ENCODE measurements at places on chromosomes 2 and 18.

GRCh38 chr2:6876309-6876708, 1.3 kb upstream of the RSAD2 start:
- no peak for DNase-seq

- no peak for DNase-seq
Measured at GRCh38 chr2:159968279-159968900, 94.0 kb downstream of the PLA2R1 start.

- DNase-seq, result no peak
Measured at GRCh38 chr2:16553226-16553625, 112.4 kb downstream of the CYRIA start.

DNA sequence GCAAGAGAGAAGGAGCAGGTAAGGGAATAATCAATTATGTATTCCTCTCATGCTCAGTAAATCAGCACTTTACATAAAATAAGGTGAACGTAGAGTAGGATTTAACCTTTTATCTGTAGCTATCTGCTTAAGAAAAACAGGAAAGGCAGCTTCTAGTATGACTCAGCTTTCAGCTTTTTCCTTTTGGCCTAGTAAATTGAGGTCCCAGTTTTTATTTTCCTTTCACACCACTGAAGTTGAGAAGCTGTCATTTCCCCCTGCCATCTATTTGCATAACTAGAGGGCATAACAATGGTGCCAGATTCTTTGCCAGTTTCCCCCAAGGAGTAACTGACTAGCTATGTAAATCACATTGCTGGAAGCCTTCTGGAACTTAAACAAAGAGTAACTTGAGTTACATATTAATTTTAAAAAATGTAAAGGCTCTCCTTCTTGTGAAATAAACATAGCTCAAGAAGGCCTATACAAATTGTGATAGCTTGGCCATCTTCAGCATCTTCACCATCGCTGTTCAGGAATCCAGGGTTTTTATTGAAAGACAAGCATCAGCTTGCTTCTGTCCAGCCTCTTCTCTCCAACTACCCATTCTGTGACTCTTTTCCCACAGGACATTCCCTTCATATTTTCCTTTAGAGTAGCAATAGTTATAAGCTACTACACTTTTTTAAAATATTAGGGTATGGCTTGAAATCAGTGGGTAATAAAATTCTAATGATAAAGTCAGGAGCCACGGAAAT, 97.0 kb downstream of the KYNU start:
- no peak for DNase-seq

GRCh38 chr2:163852616-163853015, 116.8 kb upstream of the FIGN start:
- no peak for DNase-seq

DNA sequence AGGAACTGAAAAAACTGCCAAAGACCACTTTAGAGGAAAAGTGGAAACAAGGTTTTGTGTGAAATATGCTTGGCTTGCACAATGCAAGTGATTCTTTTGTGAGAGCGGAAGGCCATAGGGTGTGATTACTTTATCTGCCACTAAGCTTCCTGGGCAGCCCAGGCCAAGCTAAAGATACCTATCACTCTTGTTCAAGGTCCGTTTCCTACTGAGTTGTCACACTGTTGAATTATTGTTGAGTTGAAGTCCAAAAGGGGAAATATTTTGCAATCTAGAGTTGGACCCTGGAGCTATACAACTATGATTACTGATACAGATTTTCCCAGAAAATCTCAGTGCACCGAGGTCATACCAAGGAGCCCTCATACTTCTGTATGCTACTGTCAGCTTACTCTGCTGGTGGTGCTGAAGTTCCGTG, 72.7 kb upstream of the CTAGE1 start:
- no peak for DNase-seq

DNA sequence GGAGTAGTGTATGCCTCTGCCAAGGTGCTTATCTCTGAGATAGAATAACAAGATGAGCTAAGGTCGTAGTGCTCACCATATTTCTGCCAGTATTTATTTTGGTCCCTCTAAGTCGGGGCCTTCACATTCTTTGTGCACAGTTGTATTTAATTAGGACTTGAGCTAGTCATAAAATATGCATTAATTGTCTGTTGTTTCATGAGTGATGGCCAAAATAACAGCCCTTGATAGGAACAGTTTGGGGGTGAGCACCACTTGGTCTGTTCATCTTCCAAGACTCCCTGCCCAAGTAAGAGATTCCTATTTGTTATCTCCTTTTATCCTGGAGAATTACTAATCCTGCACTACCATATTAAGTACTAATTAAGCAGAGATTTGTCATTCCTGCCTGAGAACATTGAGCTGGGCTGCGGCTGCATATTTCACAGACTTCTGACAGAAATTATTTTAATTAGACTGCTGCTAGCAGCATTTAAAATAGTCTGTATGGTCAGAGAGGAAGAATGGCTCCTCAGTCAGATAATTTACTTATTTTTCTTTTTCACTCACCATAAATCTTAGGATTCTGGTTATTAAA, 435.1 kb downstream of the MTX2 start:
- DNase-seq, result no peak

- DNase-seq, result no peak
Measured at GRCh38 chr18:70982292-70982691, 693.4 kb downstream of the SOCS6 start.

DNA sequence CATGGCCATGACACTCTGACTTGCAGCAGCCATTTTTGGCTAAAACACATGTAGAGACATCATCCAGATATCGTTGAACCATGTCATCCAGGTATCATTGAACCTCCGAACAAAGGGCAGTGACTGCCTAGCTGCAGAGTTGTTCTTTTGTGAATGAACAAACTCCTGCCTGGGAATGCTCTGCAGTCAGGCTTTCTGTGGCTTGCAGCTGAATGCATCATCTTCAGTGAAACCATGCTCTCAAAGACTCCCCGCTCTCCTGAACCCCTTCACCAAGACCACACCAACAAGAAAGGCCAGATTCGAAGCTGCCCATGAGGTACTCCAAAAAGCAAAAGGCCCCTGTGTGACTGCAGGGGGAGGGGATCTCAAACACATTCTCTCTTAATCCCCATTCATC, 118.8 kb downstream of the ACTR3 start:
- no peak for DNase-seq

DNA sequence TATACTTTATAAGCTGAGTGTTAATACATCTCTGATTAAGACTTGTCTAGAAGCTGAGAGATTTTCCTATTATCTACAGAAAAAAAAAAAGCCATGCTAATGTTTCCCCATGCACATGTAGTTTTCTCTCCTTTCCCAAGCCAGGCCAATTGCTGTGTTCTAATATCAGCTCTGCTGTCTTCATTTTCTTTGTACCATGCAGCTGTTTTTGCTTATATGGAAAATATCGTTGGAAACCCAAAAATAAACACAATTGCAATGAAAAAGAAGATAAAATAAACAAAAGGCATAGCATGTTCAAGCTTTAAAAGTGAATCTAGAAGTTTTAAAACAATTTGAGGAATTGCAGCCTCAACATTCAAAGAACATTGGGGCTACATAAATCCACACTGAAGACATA, 817.4 kb upstream of the ACVR2A start:
- DNase-seq, result no peak

DNA sequence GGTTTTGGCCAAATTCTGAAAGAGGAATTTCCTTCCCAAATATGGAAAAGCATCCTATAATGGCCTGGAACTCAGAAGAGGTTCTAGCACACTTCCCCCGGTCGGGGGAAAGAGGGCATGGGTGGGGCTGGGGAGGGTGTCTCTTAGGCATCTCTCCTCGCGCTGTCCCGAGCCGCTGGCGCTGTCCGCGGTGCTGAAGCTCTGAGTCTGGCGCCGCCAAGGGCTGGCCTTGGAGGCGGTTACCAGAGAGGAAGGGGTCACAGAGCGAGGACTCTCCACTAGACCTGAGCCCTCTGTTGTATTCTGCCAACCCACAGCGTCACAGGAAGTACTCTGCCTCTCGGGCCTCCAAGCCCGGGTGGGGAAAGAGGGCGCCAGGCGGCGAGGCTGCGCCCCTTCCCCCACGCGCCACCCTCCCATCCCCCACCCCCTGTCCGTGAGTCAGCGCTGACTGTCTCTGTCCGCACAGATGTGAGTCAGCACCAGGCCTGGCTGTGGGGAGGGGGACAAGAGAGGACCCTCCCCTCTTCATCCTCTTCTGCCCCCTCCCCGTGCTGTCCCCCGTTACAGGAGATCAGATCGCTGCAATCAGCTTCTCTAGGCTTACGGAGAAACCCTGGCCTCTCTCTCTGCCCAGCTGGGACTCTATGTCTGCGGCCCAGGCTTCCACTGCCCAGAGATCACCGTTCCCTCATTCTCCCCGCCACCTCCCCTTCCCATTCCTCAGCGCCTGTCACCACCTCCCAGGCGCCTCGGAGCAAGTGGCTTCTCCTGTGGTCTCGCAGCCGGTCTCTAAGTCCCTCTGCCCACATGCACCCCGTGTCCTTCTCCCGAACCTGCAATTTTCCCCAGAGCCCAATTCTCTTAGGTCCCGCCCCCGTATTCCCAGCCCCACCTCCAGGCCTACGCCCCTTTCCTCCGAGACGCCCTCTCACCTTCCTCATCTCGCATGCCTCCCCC, 779 bp downstream of the PTPRN start:
- peak; percentile 63 for DNase-seq

DNA sequence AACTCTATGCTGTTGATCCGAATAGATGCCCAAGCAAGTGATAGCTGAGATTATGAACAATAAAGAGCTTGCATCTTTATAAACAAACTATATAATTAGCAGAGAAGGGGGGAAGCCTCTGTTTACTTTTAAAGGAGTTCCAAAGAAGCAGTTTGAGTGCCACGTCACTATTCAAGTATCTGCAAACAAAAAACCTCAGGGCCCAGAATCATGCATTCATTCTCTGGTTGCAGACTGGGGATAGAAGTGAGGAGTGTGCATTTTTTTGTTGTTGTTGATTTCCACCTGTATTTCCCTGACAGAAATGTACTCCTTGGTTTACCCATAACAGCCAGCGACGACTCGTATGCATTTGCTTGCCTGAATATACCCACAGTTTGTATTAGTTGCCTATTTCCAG, 264.3 kb downstream of the PTGR3 start:
- DNase-seq, result no peak

DNA sequence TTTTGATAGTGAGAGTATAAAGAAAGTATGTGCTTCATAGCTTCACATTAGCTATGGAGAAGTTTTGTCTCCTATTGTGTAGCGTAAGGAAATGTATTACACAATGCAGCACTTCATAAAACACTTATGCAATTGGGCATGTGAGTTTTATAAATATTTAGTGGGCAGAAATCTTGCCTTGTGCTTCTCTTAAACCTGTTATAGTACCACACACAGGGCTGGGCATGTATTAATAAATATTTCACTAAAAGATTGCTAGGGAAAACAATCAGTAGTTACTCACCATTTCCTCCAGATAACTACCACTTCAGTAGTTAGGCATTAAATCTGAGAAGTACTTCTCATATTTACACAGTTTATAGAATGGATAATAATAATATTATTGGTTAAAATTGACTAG, 1080.8 kb upstream of the PIK3C3 start:
- DNase-seq, result no peak

GRCh38 chr2:168652997-168653921, 149.2 kb upstream of the NOSTRIN start:
- no peak for DNase-seq

GRCh38 chr2:177628831-177629230, 236.3 kb downstream of the AGPS start:
- no peak for DNase-seq

DNA sequence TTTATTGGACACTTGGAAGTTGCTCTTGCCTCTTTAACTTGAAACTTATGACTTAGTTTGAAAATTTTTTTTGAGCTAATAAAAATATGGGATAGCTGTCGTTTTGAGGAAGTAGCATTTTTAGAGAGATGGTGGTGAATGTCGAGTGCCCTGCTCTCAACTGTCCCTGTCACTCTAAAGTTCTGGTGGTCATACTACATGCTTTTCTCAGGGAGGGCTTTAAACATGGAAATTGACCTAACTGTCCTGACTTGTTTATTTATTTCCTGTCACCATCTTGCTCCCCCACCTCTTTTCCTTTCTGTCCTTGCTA, 16.0 kb downstream of the CEP192 start:
- no peak for DNase-seq
